Endothelial cell of umbilical vein (primary cell): ENCODE measurements at places on chromosomes 11 and 22. TPM values are rescaled to one million over a fixed set of nuclear protein-coding genes. Genes with fewer than 3 reads are reported as not detected.

DNA sequence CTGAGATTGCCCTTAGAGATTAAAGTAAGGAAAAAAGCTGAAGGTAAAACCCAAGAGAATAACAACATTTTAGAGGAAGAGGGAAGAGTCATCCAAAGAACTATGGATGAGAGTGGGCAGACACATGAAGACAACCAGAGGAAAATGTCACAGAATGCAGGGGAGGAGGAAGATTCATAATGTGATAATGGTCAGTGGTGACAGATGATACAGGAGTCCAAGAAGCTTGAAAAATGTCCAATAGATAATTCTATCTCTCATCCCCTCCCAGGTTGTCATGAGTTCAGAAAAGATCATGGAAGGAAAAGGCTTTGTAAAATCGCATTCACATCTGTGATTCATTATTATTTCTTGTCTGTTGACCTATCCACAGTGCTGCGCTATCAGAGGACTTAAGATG lies 282.3 kb upstream of the CCDC90B start:
- no peak overlapping the region for H3K4me3 ChIP-seq
- no peaks in the 10 kb centered on the region for H3K4me1 ChIP-seq
- no peaks in the 10 kb centered on the region for H3K27me3 ChIP-seq
- no peak for DNase-seq

FOSL1 gene
- total RNA-seq: 52.6 and 53.8 TPM in 2 replicates

DNA sequence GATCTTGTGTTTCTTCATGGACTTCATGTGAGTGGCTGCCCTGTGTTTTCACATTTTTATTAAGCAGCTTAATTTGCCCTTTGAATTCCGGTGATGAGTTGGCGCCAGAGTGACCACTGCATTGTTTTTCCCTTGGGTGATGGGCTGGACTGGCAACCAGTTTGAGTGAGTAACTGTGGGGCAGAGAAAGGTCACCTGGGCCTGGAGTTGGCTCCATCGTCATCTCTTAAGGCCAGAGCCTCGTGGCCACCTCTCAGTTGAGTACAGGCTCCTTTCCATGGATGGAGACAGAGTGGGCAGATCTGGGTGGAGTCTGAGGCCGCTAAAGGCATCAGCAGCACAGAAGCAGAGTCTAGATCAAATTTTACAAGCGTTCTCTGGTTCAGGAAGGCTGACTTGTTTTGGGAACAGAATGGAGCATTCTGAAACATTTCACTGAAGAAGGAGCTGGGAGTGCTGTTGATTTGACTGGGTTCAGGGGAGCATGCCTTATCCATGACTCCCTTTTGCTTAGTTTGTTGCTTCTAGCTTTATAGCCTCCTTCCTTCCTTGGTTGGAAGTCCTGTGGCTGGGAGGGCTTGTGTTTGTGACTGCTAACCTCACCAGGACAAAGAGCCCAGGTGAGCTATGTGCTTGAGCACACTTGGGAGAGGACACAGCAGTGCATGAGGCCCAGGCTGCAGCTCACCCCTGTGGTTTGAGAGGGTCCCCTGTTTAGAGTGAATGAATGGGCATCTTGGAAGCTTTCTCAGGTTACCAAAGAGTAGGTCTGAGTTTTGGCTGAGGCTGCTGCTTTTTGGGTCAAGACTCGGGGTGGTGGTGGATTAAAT lies 7.8 kb downstream of the BCR start:
- H3K27ac ChIP-seq: peak overlapping the region; percentile 80
- H3K4me1 ChIP-seq: peaks cover 47% of the 10 kb centered on the region
- peak; percentile 82 for DNase-seq
- no peak overlapping the region for H3K4me3 ChIP-seq
- peaks cover 7% of the 10 kb centered on the region for H3K36me3 ChIP-seq

- no peak for DNase-seq
- no peaks in the 10 kb centered on the region for H3K4me1 ChIP-seq
- peaks cover 10% of the 10 kb centered on the region for H3K27me3 ChIP-seq
- no peaks in the 10 kb centered on the region for H3K36me3 ChIP-seq
- no peak overlapping the region for H3K27ac ChIP-seq
- no peak overlapping the region for H3K4me3 ChIP-seq
Observed at GRCh38 chr11:85772695-85773094, 38.2 kb downstream of the SYTL2 start.

GRCh38 chr11:66970807-66971442 lies 4.2 kb upstream of the C11orf86 start:
- H3K4me3 ChIP-seq: no peak overlapping the region
- H3K27ac ChIP-seq: peak overlapping the region; percentile 69
- no peaks in the 10 kb centered on the region for H3K36me3 ChIP-seq
- no peaks in the 10 kb centered on the region for H3K27me3 ChIP-seq
- peaks cover 26% of the 10 kb centered on the region for H3K4me1 ChIP-seq

IGLL5 gene
- not detected in 2 replicates for total RNA-seq
